Astrocyte (in vitro differentiated cells and primary cell): ENCODE measurements at places on chromosomes 12 and 14.

GRCh38 chr14:92605274-92605940, 91.8 kb downstream of the RIN3 start:
- H3K27me3 ChIP-seq: no peaks in the 10 kb centered on the region
- peaks cover 11% of the 10 kb centered on the region for H3K4me1 ChIP-seq
- no peak for DNase-seq
- H3K4me3 ChIP-seq: no peak overlapping the region

DNA sequence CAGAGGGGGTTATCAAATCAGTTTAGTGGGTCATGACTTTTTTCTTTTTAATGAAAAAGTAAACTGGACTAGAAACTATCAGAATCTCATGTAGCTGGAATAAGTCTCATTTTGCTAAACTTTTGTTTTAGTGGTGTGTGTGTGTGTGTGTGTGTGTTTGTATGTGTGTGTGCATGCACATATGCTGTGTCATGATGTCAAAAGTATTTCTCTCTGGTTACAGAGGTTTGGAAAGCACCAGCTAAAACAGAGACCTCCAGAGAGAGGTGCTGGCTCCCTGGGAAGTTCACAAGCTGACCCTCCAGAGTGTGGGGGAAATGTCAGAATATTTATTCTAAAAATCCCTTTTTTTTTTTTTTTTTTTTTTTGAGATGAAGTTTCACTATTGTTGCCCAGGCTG, 114.7 kb downstream of the LGMN start:
- no peak for DNase-seq
- H3K4me3 ChIP-seq: no peak overlapping the region
- no peak overlapping the region for H3K27ac ChIP-seq
- peaks cover 4% of the 10 kb centered on the region for H3K4me1 ChIP-seq
- no peaks in the 10 kb centered on the region for H3K27me3 ChIP-seq

DNA sequence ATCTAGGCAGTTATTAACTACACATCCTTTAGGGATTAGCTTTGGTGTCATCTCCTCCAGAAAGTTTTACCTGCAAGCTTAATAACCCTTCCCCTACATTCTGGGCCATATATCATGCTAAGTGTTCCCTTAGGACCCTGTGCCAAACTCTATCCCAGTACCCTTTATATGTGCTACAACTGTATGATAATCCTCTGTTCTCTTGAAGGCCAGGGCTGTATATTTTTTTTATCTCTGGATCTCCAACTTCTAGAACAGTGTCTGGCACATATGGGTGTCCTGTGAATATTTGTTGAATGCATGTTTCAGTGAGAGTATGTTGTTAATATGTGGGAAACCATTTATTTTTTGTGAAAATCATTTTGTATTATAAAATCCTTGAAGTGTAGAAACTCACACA, 106.7 kb downstream of the PPM1A start:
- H3K27me3 ChIP-seq: peaks cover 6% of the 10 kb centered on the region
- H3K4me3 ChIP-seq: no peak overlapping the region

- H3K27me3 ChIP-seq: no peaks in the 10 kb centered on the region
- DNase-seq: peak; percentile 23
- H3K4me1 ChIP-seq: peaks cover 16% of the 10 kb centered on the region
- peaks cover 26% of the 10 kb centered on the region for H3K36me3 ChIP-seq
- peak overlapping the region; percentile 89 for H3K4me3 ChIP-seq
These were observed 507 bp downstream of the AHSA1 start for GRCh38 chr14:77458249-77458950.

DNA sequence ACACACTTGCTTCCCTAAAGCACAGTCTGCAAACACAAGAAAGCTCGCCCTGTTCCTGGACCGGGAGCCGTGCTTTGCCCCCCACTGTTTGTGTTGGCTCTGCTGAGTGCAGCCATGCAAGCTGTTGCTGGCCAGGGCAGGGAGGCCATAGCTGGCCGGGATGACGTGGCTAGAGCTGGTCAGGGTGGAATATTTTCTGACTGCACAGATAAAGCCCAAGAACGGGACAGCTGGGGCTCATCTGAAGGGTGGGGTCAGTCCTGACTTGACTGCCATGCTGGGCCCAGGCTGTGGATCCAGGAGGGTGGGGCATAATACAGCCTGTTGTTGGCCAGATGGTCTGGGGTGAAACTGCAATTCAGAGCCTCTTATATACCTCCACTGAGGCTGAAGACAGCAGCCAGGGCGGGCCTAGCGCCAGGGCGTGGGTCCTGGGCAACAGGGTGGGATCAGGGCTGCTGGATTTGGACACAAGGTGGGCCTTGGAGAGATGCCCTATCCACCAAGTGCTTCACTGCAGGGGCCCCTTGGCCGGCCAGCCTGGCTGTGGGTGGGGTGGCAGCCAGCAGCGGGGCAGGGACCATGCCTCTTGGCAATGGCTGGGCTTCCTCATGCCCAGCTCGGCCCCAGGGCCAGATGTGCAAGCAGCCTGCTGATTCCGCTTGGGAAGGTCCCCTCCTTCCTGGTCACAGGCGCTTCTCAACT, 14.8 kb downstream of the KMT5A start:
- DNase-seq: peak; percentile 72
- no peaks in the 10 kb centered on the region for H3K27me3 ChIP-seq
- peaks cover 41% of the 10 kb centered on the region for H3K36me3 ChIP-seq
- H3K4me3 ChIP-seq: no peak overlapping the region

- no peak for DNase-seq
- H3K4me3 ChIP-seq: peak overlapping the region; percentile 66
- H3K4me1 ChIP-seq: no peaks in the 10 kb centered on the region
- H3K27ac ChIP-seq: no peak overlapping the region
- H3K36me3 ChIP-seq: no peaks in the 10 kb centered on the region
These were observed 17.6 kb upstream of the PLEKHH1 start for GRCh38 chr14:67515386-67516079.

- peak overlapping the region; percentile 22 for H3K27ac ChIP-seq
- H3K27me3 ChIP-seq: no peaks in the 10 kb centered on the region
- no peak overlapping the region for H3K4me3 ChIP-seq
- DNase-seq: no peak
These were observed 61.0 kb downstream of the HMGA2 start for GRCh38 chr12:65885312-65885711.

DNA sequence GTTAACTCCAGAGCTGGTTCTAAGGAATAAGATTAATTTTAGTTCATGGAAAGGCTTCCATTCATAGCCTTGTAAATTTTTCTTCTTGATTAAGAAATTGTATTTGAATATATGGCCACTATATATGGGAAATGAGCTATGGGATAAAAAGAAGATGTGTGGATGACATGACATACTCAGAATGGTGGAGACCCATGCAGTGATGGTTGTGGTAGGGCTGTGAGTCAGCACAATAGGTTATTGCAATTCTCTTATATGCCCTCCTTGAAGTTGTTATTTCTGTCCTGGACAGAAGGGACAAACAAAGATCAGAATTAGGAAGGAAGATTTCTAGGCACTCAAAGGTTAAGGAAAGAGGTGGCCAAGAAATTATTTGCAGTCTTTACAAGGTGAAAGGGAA, 21.5 kb downstream of the RASSF9 start:
- no peaks in the 10 kb centered on the region for H3K36me3 ChIP-seq
- DNase-seq: no peak
- H3K27me3 ChIP-seq: no peaks in the 10 kb centered on the region
- H3K4me3 ChIP-seq: no peak overlapping the region
- H3K27ac ChIP-seq: no peak overlapping the region
- no peaks in the 10 kb centered on the region for H3K4me1 ChIP-seq

DNA sequence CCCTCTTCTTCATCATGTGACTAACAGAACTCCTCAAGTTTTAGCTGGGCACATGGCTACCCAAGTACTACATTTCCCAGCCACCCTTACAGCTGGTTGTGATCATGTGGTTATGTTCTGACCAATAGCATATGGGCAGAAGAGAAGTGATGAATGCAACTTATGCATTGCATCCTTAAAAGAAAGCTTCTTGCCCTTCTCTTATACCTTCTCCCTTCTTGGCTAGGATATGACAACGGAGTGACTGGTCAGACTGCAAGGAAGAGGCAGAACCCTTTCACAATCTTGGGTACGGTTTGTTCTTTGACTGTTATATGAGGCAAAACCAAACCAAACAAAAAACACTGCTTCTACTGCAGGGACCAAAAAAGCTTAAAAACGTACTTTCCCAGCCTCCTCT, 66.5 kb upstream of the MAX start:
- DNase-seq: no peak
- H3K4me1 ChIP-seq: peaks cover 20% of the 10 kb centered on the region
- H3K36me3 ChIP-seq: no peaks in the 10 kb centered on the region
- H3K27ac ChIP-seq: peak overlapping the region; percentile 35
- H3K4me3 ChIP-seq: no peak overlapping the region
- no peaks in the 10 kb centered on the region for H3K27me3 ChIP-seq

- H3K27me3 ChIP-seq: no peaks in the 10 kb centered on the region
- H3K4me1 ChIP-seq: no peaks in the 10 kb centered on the region
- no peak overlapping the region for H3K27ac ChIP-seq
- no peak overlapping the region for H3K4me3 ChIP-seq
These were observed 36.5 kb downstream of the TMEM117 start for GRCh38 chr12:43872396-43872795.

- no peak for DNase-seq
- H3K4me3 ChIP-seq: no peak overlapping the region
- no peaks in the 10 kb centered on the region for H3K36me3 ChIP-seq
- no peak overlapping the region for H3K27ac ChIP-seq
- peaks cover 24% of the 10 kb centered on the region for H3K4me1 ChIP-seq
These were observed 38.9 kb downstream of the STXBP6 start for GRCh38 chr14:25011095-25011494.

- DNase-seq: no peak
- no peaks in the 10 kb centered on the region for H3K27me3 ChIP-seq
- no peaks in the 10 kb centered on the region for H3K36me3 ChIP-seq
- no peaks in the 10 kb centered on the region for H3K4me1 ChIP-seq
- H3K4me3 ChIP-seq: no peak overlapping the region
- H3K27ac ChIP-seq: no peak overlapping the region
These were observed 180.5 kb upstream of the SFSWAP start for GRCh38 chr12:131530422-131530821.

- no peaks in the 10 kb centered on the region for H3K27me3 ChIP-seq
- H3K4me3 ChIP-seq: no peak overlapping the region
- DNase-seq: no peak
- H3K27ac ChIP-seq: no peak overlapping the region
These were observed 17.8 kb upstream of the EIF2B2 start for GRCh38 chr14:74985028-74985310.

DNA sequence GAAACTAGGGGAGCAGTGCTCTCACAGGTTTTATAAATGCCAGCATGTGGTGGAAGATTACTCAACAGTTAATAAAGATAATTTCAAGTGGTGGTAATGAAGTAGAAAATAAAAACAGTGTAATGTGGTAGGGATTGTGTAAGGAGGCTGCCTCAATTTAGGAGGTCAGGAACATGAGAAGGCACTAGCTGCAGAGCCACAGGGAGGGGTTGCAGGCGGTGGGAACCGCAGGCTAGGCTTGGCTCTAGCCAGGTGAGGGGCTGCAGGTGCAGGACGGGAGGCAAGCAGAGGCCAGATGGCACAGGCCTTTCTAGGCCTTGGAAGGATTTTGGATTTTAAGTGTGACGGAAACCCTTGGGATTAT, 768 bp downstream of the METTL25 start:
- H3K36me3 ChIP-seq: peaks cover 10% of the 10 kb centered on the region
- peaks cover 12% of the 10 kb centered on the region for H3K4me1 ChIP-seq
- H3K27ac ChIP-seq: peak overlapping the region; percentile 55
- peak overlapping the region; percentile 100 for H3K4me3 ChIP-seq

- H3K36me3 ChIP-seq: no peaks in the 10 kb centered on the region
- no peak for DNase-seq
- H3K4me3 ChIP-seq: no peak overlapping the region
- H3K27ac ChIP-seq: no peak overlapping the region
These were observed 105.9 kb upstream of the ETV6 start for GRCh38 chr12:11543457-11544158.

DNA sequence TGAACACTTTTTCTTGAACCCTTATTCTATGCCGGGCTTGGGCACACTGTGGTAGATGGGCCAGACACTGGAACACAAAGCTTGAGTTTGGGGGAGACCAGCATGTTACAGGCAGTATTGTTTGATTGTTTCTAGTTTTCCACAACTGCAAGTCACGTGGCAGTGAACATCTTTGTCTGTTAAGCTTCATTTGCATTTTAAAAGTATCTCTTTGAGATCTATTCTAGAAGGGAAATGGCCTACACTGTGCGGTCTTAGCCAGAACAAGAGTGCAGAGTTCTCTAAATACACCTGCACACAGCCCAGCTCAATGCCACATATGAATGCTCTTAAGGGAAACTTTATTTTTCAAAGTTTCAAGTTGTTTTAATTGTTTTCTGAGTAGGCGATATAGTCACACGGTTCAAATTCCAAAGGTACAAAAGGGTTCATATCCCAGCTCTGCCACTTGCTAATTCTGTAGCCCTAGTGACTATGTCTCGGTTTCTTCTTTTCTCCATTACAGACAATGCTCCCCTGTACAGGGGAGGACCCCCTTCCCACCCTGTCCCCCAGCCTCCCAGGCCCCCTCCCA, 24.9 kb downstream of the RIN3 start:
- no peak overlapping the region for H3K27ac ChIP-seq
- no peak for DNase-seq
- no peak overlapping the region for H3K4me3 ChIP-seq
- H3K27me3 ChIP-seq: no peaks in the 10 kb centered on the region

DNA sequence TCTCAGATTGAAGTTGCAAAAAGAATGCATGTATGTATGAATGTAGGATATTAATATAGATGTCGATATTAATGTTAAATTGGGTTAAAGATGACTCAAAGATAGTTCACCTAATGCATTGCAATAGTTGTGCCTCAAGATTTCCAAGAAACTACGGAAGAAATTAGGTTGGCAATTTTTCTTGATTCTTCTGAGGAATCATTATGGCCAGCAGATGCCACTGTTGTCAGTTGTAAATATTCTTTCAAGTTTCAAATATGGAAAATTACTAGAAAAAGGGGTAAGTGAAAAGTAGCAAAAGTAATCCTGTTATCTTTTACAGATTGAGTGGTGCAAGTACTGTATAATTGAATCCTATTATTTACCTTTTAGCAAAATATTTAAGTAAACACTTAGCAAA, 202.1 kb downstream of the ADAMTS20 start:
- H3K4me3 ChIP-seq: no peak overlapping the region
- DNase-seq: no peak
- no peaks in the 10 kb centered on the region for H3K36me3 ChIP-seq
- H3K4me1 ChIP-seq: no peaks in the 10 kb centered on the region

DNA sequence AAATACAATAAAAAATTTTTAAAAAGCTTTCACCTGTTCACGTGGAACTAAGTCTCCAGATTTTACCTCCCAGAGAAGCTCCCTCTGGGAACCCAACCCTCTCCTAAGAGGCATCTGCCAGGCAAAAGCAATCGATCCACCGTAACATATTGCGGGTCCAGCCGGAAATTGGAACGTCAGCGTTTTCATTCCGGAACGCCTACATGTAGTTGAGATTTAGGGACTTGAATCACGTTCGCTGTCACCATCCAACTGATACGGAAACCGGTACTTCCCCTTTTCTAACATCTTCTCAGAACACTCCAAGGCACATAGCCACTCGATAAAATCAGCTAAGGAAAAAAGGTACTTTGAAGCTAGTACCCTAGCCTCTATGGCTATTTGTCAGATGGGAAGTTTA, 70.3 kb downstream of the COX16 start:
- no peak overlapping the region for H3K4me3 ChIP-seq
- no peak overlapping the region for H3K27ac ChIP-seq
- no peaks in the 10 kb centered on the region for H3K4me1 ChIP-seq
- H3K27me3 ChIP-seq: no peaks in the 10 kb centered on the region
